ENCODE measurements at places on chromosomes 12 and 14.

DNA sequence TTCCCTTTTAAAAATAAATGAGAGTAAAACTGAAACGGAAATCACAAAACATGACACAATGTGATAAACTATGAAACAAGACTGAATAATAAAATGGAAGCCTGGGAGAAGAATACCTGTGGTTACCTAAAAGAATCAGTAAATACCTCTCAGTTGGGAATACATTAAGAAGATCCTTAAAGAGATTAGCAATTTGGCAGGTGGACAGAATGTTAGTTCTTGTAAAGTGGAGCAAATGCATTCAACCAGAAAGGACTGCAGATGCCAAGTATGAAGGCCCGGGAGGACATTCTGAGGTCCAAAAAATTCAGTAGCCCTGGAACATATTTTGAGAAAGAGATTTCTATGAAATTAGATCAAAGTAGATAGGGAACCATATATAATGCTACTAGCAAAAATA, 861.3 kb upstream of the SEL1L start:
- DNase-seq, result no peak

DNA sequence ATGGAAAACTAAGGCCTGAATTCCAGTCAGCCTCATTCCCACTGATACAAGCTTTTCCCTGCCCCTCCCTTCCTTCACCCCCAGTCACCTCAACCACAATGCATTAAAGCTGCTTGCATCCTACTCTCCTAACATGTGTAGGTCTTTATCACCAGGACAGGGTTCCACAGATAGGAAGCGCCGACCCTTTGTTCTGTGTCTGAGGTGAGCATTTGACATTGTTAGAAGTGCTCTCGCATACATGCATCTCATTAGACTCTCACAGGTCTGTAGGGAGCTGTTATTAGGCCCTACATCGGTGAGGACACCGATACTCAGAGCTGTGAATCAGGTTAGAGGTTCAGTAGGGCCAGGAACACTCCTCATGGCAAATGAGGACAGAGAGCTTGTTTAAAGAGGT, 13.2 kb upstream of the EDDM3A start:
- no peak for DNase-seq

- DNase-seq, result no peak
These were observed 54.2 kb downstream of the FNTB start for GRCh38 chr14:65040666-65041433.

DNA sequence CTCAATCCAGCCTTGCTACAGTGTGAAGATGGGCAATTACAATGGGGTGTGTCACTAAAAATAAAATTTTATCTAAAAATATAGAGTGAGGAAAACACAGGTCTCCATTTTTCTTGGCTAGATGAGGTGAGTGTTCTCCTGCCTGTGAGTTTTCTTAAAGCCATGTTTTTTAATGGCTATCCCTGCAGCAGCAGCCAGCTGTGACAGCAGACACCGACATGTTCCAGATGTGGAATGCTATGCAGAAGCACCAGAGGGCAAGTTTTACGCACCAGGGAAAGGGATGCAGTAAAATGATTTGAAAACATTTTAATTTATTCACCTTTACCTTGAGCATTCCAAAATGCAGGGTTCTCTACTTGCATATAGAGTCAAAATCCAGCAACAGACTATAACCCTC, 577.0 kb upstream of the STXBP6 start:
- DNase-seq, result no peak

DNA sequence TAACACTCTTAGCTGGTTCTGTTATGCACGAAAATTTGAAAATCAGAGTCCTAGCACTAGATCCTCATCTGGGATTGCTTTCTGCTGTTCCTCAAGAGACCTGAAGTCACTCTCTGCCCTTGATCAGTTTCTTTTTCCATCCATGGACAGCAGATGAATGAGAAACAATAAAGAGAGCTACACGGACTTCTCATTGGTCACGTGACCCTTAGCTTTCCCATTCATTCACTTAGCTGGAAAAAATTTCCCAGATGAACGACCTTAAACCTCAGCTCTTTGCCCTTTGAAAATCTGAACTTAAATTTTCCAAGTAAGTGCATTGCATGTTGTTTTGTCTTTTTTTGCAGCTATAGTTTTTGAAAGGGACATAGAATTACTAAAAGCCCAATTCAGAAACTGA, 27.2 kb upstream of the RGS6 start:
- no peak for DNase-seq

GRCh38 chr12:47112679-47113078, 32.9 kb upstream of the AMIGO2 start:
- DNase-seq, result no peak

DNA sequence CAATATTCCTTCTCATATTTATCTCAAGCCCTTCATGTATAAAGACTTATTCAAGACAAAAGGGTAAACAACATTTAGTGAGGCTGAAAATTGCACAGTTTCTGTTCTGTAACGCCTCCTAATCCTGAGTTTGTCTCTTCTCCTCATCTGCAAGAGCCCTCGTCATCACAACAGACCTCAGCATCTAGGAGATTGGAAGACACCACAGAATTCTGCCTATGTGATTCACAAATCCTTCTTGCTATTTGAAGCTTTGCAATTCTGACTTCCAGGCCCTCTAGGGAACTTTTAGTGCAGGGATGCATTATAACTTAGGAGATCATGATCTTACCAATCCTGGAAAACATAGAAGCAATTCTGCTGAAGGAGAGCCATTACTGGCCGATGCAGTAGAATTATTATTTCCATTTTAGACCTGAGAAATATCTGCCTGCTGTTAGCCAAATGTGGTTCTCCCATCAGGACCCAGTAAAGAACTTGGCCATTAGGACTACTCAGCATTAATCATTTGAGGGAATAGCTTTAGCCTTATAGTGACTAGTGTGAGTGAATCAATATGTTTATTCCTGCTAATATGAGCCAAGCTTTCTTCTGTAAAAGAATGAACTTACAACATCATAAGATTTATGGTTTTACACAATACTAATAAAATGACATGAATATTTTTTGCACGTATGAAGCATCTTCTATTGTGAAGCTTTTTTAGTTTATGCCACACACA, 119.5 kb downstream of the ANO4 start:
- DNase-seq, result no peak

DNA sequence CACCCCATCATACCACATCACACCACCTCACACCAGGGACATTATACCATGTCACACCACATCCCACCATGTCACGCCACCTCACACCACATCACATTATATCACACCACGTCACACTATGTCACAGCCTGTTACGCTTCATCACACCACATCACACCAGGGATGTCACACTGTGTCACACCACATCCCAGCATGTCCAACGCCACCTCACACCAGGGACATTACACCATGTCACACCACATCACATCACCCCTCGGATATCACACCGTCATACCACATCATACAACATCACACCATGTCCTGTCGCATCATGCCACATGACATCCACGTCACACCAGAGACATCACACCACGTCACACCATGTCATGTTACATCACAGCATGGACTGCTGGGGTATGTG, 235.5 kb downstream of the TMEM121 start:
- DNase-seq, result no peak

DNA sequence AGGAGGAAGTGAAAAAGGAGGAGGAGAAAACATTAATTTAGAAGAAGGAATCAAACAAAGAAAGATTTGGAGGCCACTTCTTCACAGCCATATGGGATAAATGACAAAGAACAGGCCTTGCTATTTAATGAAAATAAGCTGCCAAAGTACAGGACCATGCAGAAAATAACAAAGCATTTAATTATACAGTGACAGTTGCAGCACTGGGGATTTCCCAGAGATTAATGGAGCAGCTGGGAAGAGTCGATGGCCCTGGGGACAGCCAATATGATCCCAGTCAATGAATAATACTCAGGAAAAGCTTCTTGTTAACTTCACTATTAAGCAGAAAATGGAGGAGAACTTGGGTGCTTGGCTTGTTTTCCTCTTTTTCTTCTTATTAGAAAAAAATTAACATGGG, 34.6 kb downstream of the RERG start:
- DNase-seq, result no peak

- DNase-seq, result peak; percentile 44
These were observed 229.5 kb downstream of the NAV3 start for GRCh38 chr12:78060186-78060585.

DNA sequence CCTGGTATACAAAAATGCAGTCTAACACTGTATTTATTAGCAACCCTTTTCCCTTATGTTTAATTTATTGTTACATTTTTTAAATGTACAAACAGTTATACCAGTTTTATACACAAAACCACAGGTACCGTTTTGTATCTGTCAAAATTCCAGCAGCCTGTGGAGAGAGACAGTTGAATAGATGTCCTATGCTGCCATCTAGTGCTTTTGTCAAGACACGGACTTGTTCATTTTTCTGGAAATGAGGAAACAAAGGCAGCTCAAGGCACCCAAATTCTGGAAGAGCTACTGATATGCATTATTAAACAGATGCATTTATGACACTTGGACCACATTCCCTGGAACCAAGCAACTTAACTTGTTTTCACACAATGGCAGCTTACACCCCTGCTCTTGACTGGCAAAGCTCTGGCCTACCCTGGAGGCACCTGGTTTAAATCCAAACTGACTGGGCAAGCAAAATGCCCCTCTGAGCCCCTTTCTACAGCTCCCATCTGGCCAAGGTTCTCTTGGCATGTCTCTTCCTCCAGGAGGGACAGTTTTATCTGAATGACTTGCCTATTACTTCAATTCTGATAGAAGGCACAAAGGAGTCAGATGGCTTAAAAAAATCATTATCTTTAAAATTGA, 286.9 kb upstream of the PRKD1 start:
- peak; percentile 12 for DNase-seq

- peak; percentile 59 for DNase-seq
These were observed at the start of gene EID3 for GRCh38 chr12:104303538-104304151. Gene EID3 (plus strand): TSS chr12:104303739. CDS start chr12:104303935, 196 bp downstream.

DNA sequence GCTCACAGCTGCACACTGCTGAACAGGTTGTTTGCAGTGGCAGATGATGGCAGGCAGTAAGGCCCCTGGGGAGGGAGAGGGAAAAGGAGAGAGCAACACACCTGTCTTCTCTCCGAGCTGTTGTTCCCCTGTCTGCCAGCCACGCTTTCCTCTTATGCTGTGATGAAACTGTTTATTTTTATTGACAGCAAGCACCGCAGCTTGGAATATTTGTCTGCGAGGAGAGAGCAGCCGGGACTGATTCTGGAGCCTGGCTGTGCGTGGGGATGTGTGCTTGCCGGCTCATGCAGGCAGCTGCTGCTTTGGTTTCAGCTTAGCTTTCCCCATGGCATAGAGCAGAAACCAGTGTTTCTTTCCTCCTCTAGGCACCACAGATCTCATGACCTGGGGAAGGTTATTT, 58.7 kb upstream of the KCNA5 start:
- no peak for DNase-seq

DNA sequence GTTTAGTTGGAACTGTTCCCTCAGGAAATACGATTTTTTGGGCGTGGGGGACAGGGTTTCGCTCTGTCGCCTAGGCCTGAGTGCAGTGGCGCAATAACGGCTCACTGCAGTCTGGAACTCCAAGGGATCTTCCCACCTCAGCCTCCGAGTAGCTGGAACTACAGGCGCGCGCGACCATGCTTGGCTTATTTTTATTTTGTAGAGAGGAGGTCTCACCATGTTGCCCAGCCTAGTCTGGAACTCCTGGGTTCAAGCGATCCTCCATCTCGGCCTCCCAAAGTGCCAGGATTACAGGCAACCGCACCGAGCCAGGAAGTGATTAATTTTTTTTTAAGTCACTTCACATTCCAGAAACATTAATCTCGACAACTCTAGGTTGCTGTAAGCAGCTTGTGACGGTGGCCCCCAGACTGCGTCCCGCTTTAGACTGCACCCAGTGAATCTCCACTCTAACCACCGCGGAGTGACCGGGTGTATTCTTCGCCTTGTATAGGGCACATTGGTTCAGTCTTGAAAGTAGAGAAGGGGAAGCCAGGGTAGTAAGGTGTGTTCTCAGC, 830 bp upstream of the MIS18BP1 start:
- peak; percentile 9 for DNase-seq

GRCh38 chr14:21171128-21171527, 15.3 kb upstream of the OR5AU1 start:
- DNase-seq, result no peak

DNA sequence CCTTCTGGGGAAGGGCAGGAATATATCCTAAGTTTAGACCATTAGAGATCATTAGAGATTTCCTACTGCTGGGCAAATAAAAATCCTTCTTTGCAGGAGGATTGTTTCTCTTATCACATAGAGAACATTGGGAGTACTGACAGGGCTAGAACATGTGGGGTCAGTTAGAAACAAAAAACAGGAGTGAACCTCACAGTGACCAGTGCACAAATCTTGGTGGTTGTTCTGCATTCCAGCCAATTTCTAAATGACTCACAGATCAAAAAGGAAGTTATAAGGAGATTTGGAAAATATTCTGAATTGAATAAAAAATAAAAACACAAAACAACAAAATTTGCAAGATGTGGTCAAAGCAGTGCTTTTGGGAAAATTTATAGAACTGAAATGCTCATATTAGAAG, 118.8 kb downstream of the LLPH start:
- peak; percentile 59 for DNase-seq

DNA sequence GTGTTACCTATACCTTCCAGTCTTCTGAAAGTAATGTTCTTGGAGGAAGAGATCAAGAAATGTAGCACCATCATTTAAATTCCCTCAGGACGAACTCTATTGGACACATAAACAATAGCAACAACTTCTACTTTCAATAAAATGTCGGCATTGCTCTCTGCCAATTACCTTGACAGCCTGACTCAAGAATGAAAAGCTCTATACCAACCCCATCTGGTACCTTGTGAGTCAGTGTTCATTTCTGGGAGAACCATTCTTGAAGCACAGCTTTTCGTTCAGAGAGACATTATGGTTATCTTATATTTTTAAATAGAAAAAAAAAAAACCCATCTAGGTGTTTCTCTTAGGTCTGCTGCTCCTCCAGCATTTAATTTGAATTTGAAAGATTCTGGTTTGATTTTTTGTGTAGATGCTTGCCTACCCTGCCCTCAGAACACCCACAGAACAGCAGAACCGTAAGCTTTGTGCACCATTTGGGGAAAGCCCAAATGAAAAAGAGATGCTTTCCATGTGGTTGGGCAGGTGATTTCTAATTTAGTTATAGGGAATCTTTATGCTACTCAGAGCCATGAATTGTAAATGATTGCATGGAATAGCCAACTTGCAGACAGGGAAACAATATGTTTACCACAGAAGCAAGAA, 156.0 kb downstream of the SAMD4A start:
- peak; percentile 41 for DNase-seq

DNA sequence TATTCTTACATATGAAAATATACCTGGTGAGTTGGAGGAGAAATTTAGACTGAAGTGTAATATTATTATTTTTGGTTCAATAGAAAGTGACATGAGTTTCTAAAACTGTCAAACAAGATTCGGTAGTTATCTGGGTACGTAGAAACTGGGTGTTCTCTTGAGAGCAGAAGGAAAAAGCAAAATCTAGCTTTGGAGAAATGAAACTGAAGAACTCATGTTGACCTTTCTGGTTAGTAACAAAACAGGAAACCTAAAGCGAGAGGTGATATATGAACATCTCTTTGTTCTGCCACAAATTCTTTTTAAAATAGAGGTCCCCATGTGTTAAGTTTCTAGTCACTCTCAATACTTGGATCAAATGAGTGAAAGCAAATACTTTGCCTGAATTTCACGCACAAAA, 401.7 kb downstream of the TRHDE start:
- no peak for DNase-seq
